ENCODE measurements at places on chromosomes 1 and 21. TPM values are rescaled to one million over a fixed set of nuclear protein-coding genes. Genes with fewer than 3 reads are reported as not detected.

Gene ZMYND12
- total RNA-seq, result not detected

Gene LORICRIN
- not detected for total RNA-seq

Gene TMCC2
- total RNA-seq, result 2.0 TPM

Gene APH1A
- 177 TPM for total RNA-seq

Gene DIPK1A
- total RNA-seq, result 0.67 TPM

Gene CYP4A22
- not detected for total RNA-seq

Gene ABCA4
- total RNA-seq, result 5.2 TPM

Gene KPRP
- not detected for total RNA-seq

Gene SPRR2F
- total RNA-seq, result not detected

Gene TMIGD3
- 0.33 TPM for total RNA-seq
